ENCODE measurements at places on chromosomes 5 and 9.

GRCh38 chr5:95934207-95934804, 27.3 kb downstream of the ELL2 start:
- H3K27me3 ChIP-seq = no peaks in the 10 kb centered on the region
- peaks cover 11% of the 10 kb centered on the region for H3K36me3 ChIP-seq
- peaks cover 14% of the 10 kb centered on the region for H3K4me1 ChIP-seq
- no peak for DNase-seq

GRCh38 chr5:53603009-53603687, 42.7 kb downstream of the NDUFS4 start:
- H3K4me3 ChIP-seq = no peak overlapping the region
- no peaks in the 10 kb centered on the region for H3K27me3 ChIP-seq

DNA sequence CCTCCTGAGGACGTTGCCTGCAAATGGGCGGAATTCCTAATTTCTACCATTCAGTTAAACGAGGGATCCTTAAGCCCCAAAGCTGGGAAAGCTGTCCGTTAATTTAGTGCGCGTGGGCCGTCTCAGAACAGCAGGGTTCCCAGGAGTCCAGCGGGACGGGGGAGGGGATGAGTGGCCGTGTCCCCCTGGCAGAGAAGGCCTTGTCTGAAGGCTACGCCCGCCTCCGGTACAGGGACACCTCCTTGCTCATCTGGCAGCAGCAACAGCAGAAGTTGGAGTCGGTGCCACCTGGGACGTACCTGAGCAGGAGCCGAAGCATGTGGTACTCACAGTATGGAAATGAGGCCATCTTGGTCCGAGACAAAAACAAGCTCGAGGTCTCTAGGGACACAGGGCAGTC, 1.3 kb downstream of the BRD3OS start:
- H3K27ac ChIP-seq = no peak overlapping the region
- no peaks in the 10 kb centered on the region for H3K27me3 ChIP-seq
- H3K4me1 ChIP-seq = peaks cover 9% of the 10 kb centered on the region
- no peak for DNase-seq
- H3K4me3 ChIP-seq = peak overlapping the region; percentile 78
- no peaks in the 10 kb centered on the region for H3K36me3 ChIP-seq

GRCh38 chr5:127001621-127002296, 28.6 kb downstream of the MARCHF3 start:
- no peaks in the 10 kb centered on the region for H3K4me1 ChIP-seq
- no peak overlapping the region for H3K4me3 ChIP-seq
- no peaks in the 10 kb centered on the region for H3K36me3 ChIP-seq
- no peak for DNase-seq
- no peak overlapping the region for H3K27ac ChIP-seq

DNA sequence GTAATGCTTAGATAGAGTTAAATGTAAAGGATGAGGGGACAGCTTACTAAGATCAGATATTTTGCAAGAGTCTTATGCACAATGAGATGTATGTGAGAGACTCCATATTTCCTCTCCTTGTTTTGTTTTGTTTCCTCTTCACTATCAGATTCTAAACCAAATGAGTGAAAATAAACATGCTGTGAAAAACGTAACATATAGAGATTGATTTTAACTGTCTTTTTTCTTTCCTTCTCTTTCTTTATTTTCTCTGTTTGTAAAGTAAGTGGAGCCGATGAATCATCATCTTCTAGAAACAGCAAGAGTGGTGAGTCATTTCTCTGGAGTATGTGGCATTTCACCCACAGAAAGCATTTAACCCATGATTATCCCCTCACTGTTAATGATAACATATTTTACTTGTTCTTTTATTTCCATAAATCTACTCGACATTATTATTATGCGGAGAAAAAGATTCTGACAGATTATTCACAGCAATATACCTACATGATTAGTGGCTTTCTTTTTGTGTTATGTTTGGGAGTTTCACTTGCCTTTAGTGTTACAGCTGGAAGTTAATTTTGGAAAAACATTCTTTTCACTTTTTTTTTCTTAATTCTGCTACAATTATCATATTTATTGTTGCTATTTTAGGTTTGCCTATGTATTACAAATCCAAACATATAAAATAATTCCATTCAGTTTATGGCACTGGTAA, 2.1 kb upstream of the ANXA1 start:
- no peak for DNase-seq
- H3K4me1 ChIP-seq = peaks cover 49% of the 10 kb centered on the region
- H3K36me3 ChIP-seq = peaks cover 9% of the 10 kb centered on the region
- H3K27ac ChIP-seq = peak overlapping the region; percentile 92

GRCh38 chr9:131394464-131395156, 724 bp downstream of the PRRC2B start:
- peaks cover 17% of the 10 kb centered on the region for H3K36me3 ChIP-seq
- peak overlapping the region; percentile 92 for H3K27ac ChIP-seq
- H3K4me3 ChIP-seq = peak overlapping the region; percentile 93
- peaks cover 46% of the 10 kb centered on the region for H3K4me1 ChIP-seq

GRCh38 chr5:116378777-116379121, 195.9 kb downstream of the SEMA6A start:
- no peaks in the 10 kb centered on the region for H3K27me3 ChIP-seq

- peaks cover 18% of the 10 kb centered on the region for H3K36me3 ChIP-seq
- no peaks in the 10 kb centered on the region for H3K27me3 ChIP-seq
- no peak overlapping the region for H3K27ac ChIP-seq
- peak overlapping the region; percentile 49 for H3K4me3 ChIP-seq
These were observed 4.2 kb downstream of the NEK6 start for GRCh38 chr9:124261736-124262648.

DNA sequence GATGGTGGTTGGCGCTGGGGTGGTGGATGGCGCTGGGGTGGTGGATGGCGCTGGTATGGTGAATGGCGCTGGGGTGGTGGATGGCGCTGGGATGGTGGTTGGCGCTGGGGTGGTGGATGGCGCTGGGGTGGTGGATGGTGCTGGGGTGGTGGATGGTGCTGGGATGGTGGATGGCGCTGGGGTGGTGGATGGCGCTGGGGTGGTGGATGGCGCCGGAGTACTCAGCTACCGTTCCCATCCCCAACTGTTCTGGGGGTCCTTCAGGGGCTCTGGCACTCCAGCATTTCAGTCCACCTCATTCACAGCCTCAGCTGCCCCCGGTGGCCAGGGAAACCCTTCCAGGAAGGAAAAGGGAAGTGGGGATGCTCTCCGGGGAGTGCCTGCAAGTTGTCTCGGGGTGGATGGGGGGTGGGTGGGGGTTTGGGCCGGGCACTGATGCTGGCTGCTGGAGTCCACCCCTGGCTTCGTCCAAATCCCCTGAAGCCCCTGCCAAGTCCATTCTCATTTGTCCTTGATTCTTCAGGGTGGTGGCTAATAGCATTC, 147.3 kb upstream of the COL5A1 start:
- no peak overlapping the region for H3K27ac ChIP-seq
- no peaks in the 10 kb centered on the region for H3K36me3 ChIP-seq
- no peak for DNase-seq
- H3K4me1 ChIP-seq = no peaks in the 10 kb centered on the region
- no peaks in the 10 kb centered on the region for H3K27me3 ChIP-seq

GRCh38 chr9:120877276-120878034, 467 bp upstream of the PHF19 start:
- peak overlapping the region; percentile 89 for H3K4me3 ChIP-seq
- peaks cover 68% of the 10 kb centered on the region for H3K4me1 ChIP-seq
- peaks cover 52% of the 10 kb centered on the region for H3K36me3 ChIP-seq
- peak; percentile 79 for DNase-seq
- no peaks in the 10 kb centered on the region for H3K27me3 ChIP-seq
- H3K27ac ChIP-seq = peak overlapping the region; percentile 93

DNA sequence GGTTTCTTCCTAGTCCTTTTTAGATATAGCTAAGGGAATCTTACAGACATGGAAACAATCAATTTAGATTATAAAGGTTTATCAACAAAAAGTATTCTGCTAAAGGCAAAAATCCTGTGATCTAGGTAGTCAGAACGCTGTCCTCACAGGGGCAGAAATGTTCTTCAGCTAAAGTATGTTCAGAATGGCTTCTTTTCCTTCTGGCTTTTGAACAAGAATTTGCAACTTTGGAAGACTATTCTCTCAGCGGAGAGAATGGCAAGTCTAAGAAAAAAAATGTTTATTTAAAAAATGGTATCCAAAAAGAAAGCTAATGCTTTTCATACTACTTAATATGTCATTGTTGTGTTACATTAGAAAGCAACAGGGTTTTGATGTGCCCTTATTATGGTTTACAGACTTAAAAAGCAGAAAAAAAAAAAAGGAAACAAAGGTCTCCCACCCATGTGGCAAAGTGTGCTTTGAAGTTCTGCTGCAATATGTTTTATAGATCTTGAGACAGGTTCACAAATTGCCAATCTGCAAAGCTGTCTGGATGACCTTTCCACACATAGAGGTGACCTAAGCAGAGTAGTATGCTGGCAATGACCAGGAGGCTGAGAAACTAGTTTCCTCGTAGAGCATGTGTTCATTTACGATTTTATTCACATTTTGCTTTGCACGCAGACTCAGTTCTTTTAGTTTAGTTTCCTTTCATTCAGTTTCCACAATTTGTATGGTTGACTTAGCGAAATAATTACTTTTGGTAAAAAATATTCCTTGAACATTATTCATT, 45.1 kb upstream of the PJA2 start:
- no peaks in the 10 kb centered on the region for H3K27me3 ChIP-seq
- no peak overlapping the region for H3K27ac ChIP-seq
- no peaks in the 10 kb centered on the region for H3K36me3 ChIP-seq
- H3K4me3 ChIP-seq = no peak overlapping the region
- peaks cover 3% of the 10 kb centered on the region for H3K4me1 ChIP-seq
- DNase-seq = no peak

- peaks cover 17% of the 10 kb centered on the region for H3K27me3 ChIP-seq
- peaks cover 4% of the 10 kb centered on the region for H3K4me1 ChIP-seq
- no peaks in the 10 kb centered on the region for H3K36me3 ChIP-seq
- no peak overlapping the region for H3K4me3 ChIP-seq
These were observed 34.6 kb upstream of the CCL21 start for GRCh38 chr9:34744295-34745221.

DNA sequence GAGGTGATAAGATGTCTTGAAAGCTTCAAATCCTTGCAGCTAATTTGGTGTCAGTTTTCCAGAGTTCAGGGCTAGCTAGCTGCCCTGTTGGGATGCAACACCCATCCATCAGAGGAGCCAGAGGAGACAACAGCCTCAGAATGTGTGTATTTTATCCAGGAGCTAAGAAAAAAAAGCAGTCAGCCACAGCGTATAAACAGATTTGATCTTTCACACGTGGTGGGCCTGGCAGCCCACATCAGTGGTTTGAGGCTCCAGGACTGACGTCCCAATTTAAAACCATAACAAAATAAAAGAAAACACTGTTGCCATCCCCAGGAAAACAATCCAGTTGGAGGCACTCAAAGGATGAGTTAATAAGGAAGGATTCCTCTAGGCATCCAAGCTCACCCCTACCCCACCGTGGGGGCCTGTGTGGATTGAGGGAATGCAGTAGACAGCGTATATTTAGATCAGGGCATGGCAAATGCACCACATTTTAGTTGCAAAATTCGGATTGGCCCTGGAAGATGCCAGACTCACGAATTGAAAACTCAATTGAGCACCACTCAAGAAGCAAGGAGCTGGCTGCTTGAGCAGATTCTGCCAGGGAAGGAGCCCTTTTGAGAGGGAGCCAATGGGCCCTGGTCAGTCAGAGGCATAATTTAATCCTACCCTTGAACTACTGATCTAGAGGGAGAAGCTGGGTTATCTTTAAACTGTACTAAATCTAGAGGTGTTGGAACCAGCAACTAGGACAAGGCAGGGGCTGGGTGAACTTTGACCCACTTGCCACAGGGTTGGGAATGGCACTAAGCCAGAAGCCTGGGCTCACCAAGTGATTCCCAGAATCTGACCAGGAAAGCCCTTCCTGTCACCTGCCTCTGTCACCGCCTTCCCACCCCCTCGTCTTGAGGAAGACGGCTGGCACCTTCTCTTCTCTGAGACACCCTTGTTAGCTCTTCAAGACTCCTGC, 17.5 kb downstream of the ADRA1B start:
- H3K4me1 ChIP-seq = peaks cover 1% of the 10 kb centered on the region
- no peaks in the 10 kb centered on the region for H3K36me3 ChIP-seq
- no peak overlapping the region for H3K4me3 ChIP-seq
- H3K27me3 ChIP-seq = peaks cover 10% of the 10 kb centered on the region
- H3K27ac ChIP-seq = no peak overlapping the region

DNA sequence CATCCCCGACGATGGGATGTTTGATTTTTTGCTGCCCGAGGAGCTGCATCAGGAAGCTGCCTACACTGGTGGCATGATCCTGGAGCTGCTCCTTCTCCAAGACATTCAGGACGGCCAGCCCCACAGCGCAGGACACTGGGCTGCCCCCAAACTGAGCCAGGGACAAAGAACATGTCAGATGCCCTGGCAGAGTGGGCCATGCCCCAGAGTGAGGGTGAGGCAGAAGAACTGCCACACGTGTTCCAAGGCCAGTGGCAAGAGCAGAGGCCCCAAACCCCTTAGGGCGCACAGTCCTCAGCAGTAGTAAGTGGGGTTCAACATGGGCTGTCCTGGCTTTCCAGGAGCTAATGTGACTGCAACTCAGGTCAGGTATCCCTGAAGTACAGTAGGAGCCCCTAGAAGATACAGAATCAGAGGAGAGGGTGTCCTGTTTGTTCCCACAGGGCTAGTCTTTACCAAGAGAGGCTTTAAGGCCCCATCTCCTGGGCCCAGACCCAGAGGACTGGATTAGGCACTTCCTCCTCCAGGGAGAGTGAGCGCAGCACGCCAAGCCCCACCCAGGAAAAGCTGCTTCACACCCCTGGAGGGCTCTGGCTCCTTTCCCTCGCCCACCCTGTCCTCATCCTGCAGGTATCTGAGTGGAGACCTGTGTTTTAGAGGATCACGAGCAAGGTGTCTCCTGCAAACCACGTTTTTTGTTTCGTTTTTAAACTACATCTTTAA, 11.1 kb downstream of the HNRNPAB start:
- no peak overlapping the region for H3K4me3 ChIP-seq
- H3K36me3 ChIP-seq = peaks cover 61% of the 10 kb centered on the region
- no peak for DNase-seq
- H3K27ac ChIP-seq = no peak overlapping the region
- H3K4me1 ChIP-seq = peaks cover 7% of the 10 kb centered on the region

- H3K4me3 ChIP-seq = no peak overlapping the region
- no peak for DNase-seq
- H3K4me1 ChIP-seq = no peaks in the 10 kb centered on the region
- H3K36me3 ChIP-seq = no peaks in the 10 kb centered on the region
- no peaks in the 10 kb centered on the region for H3K27me3 ChIP-seq
These were observed 29.8 kb downstream of the FBXL7 start for GRCh38 chr5:15529821-15530220.

DNA sequence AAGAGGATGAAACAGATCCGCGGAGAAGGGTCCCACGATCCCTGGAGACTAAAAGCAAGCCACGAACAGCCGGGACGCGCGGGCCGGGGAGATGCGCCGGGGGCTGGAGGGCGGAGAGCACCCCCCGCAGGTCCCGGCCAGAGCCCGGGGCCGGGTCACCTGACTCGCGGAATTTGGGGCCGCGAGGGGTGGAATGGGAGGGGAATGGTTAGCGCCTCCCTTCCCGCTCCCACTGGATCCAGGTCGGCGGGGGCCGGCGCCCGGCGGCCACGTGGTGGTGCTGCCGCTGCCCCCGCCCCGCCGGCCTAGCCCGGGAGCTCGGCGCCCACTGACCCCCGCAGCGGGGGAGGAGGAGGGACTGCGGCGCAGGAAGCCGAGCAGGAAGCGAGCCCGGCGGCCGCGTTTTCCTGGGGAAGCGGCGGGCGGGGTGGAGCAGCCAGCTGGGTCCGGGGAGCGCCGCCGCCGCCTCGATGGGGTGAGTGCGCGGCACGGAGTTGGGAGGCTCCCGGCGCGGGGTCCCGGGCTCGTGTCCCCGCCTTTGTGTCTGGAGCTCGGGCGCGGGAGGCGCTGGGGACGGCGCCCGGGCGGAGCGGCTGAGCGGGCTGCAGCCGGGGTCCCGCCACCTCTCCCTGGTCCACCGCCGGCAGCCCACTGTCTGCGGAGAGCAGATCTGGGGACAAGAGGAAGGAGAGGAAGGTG, at the start of gene RAI14:
RAI14 (plus strand) TSS at position 328 of the 699 bp plus-strand sequence. CDS start 30,592 bp downstream, outside the sequence.
- H3K4me3 ChIP-seq = peak within 1 kb of the TSS; percentile 78
- H3K36me3 ChIP-seq = no peaks in the 10 kb centered on the region
- H3K4me1 ChIP-seq = peaks cover 2% of the 10 kb centered on the region
- peaks cover 63% of the 10 kb centered on the region for H3K27me3 ChIP-seq

Data from T-helper 2 cell treated with Interferon-gamma antibody and Interleukin-4, amounts not matched to agents 5 μg/mL and 100 μg/mL, for 36 hours (primary cell).